MCF 10A (cell line): ENCODE measurements at places on chromosomes 5 and 9. TPM values are rescaled to one million over a fixed set of nuclear protein-coding genes. Genes with fewer than 3 reads are reported as not detected.
A peak's percentile ranks its signal among the peaks of the same experiment; 100 is the strongest.

IFNA21 gene
- total RNA-seq = not detected in 2 replicates

PDE6A gene
- total RNA-seq = 0.22 and 0.42 TPM in 2 replicates

CD14 gene
- total RNA-seq = 0.79 and 2.2 TPM in 2 replicates

GABRA1 gene
- not detected in 2 replicates for total RNA-seq

SVEP1 gene
- 9.9 and 21.9 TPM in 2 replicates for total RNA-seq

PLAA gene
- total RNA-seq = 29.6 and 36.7 TPM in 2 replicates

RMND5B gene
- total RNA-seq = 53.0 and 56.5 TPM in 2 replicates

REEP2 gene
- 0.77 and 0.81 TPM in 2 replicates for total RNA-seq

SLC4A9 gene
- total RNA-seq = 0.37 TPM in 1 of 2 replicates, not detected in the other

PCDH12 gene
- 0.07 TPM in 1 of 2 replicates, not detected in the other for total RNA-seq

BASP1 gene
- 76.3 and 84.5 TPM in 2 replicates for total RNA-seq

SPRY4 gene
- 34.5 and 41.9 TPM in 2 replicates for total RNA-seq

DNA sequence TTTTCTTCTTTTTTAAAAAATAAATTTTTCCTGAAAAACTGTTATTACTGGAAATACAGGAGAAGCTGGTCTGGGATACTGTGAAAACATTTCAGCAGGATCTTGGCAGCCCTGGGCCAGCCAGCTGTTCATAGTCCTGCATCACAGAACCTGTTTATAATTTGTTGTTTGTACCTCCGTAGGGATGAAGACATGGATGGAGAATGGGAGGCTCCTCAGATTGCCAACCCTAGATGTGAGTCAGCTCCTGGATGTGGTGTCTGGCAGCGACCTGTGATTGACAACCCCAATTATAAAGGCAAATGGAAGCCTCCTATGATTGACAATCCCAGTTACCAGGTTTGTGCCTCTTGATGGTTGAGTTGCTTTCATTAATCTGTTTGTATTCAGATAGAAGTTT, 12.4 kb upstream of the MAML1 start:
- DNase-seq = peak; percentile 27

DNA sequence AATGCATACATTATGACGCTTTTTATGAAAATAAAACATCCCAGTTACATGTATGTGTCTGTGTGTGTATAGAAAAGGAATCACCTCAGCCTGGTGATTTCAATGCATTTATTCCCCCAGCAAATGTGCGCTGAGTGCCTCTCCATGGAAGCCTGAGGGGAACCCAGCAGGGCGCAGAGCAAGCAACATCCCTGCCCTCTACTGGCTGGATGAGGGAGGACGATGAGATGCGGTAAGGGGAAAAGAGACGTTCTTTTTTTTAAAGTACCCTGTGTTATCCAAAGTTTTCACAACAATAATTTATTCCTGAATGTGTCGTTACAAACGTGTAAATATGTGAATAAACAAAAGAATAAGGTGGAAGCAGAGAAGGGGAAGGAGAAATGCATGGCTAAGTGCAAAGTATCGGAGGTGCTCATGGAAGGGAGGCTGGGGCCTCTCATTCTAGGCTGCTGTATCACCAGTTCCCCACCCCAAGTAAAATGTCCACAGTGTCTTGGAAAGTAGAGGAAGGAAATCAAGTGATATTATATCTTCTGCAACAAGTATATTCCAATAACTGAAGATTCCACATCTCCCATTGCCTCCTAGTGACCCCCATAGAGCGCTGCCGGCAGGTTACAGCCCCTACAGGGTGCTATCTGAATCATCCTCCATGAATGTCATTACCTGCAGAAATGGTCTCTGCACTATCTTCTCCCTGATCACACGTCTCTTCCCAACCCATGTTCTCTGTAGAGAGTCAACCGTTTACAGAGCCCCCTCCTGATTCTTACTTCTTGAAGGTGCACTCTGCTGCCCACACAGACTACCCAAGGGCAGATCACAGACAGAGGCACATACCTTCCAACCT, 13.0 kb upstream of the ABLIM3 start:
- DNase-seq = peak; percentile 80

GRCh38 chr5:131550606-131551005, 84.4 kb downstream of the RAPGEF6 start:
- DNase-seq = no peak

- DNase-seq = no peak
Measured at GRCh38 chr9:7166074-7166473, 408.3 kb downstream of the KDM4C start.

DNA sequence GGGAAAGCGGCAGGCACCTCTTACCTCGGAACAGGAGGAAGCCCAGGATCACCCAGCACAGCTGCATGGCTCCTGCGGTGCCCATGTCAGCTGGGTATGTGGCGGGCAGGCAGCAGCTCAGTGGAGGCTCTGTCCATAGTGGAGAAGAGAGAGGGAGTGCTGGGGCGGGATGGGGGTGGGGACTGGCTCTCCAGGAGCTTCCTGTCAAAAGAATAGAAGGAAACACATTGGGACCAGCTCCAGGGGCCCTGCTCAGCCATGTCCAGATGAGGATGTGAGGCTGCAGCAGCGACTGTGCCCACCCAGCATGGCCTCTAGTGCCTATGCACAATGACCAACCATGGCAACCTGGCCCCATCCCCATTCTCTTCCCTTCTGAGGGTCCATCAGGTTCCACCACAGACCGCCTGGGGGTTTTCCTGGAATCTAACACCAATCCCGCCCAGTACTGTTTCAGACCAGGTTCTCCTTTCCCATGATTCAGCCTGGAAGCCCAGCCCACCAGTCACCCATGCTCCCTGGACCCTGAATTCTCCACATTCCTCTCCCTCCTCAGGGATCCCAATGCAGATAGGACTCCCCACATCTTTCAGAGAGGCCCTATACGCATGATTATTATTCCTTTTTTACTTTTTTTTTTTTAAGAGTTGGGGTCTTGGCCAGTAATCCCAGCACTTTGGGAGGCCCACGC, at the start of gene ECSCR:
Gene ECSCR, minus strand, starts transcription at position 158 of the 691 bp plus-strand sequence. Its CDS starts 73 bp downstream, at position 85.
- DNase-seq = no peak

GRCh38 chr5:39657943-39658342, 233.2 kb upstream of the DAB2 start:
- DNase-seq = no peak

DNA sequence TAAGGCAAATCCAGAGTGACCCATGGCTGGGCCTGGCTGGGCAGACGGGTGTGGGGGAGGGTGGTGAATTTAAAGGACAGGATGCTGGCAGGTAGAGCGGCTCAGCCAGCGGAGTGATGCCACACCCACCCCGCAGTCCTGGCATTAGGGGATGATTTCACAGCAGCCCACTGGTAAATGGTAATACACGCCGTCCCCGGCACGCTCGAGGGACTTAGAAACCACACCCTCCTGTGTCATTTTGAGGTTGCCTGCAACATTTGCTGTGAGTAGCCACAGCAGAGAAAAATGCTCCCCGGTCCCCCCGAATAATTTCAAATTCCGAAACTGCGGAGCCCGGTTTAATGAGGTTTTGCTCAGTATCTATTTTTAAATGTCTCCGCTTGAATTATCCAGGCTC, 71.3 kb upstream of the FCN2 start:
- no peak for DNase-seq

GRCh38 chr9:70988551-70988950, 132.9 kb downstream of the TRPM3 start:
- DNase-seq = no peak

DNA sequence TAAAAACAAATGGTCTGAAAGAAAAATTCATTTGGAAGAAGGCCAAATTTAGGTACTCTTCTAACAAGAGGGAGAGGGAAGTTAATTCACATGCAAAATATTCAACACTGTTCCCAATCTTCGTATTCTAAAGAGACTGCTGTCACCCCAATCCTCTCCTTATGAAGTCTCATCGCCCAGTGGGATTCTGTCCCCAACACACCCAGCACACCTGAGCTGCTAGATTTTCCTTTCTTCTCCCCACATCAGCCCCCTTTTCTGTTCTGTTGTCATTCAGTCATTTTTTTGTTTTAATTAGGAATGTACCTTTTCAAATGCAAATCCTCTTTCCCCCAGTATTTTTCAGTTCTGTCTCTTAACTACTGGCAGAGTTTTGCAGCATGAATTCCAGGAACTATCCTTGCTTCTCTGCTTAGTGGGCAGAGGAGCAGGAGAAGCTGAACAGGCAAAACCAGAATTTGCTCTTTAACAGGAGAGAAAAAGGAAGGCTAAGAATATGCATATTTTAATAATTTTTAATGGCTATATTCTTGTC, 366.9 kb downstream of the MAN2A1 start:
- DNase-seq = no peak

DNA sequence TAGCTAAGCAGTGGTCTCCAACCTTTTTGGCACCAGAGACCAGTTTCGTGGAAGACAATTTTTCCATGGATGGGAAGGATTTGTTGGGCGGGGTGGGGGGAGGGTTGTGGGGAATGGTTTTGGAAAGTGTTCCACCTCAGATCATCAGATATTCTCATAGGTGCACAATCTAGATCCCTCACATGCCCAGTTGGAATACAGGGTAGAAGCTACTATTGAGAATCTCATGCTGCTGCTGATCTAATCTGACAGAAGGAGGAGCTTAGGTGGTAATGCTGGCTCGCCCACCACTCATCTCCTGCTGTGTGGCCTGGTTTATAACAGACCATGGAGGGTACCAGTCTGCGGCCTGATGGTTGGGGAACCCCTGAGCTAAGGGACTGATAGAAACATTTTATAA, 662.7 kb upstream of the RGMB start:
- DNase-seq = no peak

- DNase-seq = no peak
Measured at GRCh38 chr9:122192261-122192875, 32.7 kb downstream of the MORN5 start.

GRCh38 chr5:59770953-59771352, 122.6 kb downstream of the PDE4D start:
- DNase-seq = no peak

GRCh38 chr5:125225424-125225823, 479.0 kb upstream of the ZNF608 start:
- no peak for DNase-seq

- peak; percentile 86 for DNase-seq
Measured at GRCh38 chr5:159965031-159965837, 43.7 kb upstream of the TTC1 start.

GRCh38 chr5:164412531-164412930, 907.1 kb downstream of the MAT2B start:
- DNase-seq = no peak

DNA sequence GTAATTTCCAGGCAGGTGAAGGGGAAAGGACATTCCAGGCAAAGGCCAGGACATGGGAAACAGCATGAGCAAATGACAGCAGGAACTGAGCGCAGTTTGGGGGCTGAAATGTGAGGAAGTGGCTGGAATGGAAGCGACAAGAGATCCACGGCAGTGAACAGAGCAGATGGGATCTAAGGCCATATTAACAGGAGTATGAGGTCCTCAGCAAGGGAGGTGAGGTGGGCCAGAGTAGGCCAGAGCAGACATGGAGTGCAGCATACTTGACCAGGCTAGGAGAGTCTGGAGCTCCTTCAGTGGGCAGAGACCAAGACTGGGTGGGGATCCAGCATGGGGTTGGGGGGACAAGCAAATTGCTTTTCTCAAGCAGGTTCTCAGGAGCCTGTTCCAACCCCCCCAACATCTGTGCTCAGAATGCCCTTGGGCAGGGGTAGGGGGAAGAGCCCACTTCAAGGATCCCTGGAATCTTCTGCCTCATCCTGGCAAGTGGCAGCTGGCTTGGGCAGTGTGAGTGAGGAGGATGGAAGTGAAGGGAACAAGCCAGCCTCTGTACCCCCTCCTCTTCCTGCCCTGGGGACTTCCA, 34.5 kb downstream of the DAB2IP start:
- no peak for DNase-seq

GRCh38 chr5:116424951-116425350, 149.7 kb downstream of the SEMA6A start:
- DNase-seq = no peak

- no peak for DNase-seq
Measured at GRCh38 chr9:129007035-129007765, 20.9 kb downstream of the SH3GLB2 start.

DNA sequence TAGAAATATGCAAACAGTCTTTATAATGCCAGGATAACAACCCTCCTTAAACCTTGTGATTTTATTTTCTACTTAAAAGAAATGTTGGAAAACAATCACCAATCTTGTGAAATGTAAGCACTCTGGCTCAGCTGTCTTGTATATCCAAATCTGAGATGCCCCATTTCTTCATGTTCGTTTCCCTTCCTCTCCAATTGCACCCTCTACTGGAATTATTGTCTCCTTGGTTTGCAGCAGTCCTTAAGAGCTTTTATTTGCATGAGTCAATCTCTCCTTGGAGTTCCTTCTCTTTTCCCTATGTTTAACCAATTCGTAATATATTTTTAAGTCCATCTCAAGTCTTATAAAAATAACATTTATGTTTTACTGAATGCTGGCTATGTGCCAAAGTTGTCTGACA, 362.0 kb upstream of the CDH10 start:
- DNase-seq = peak; percentile 70

DNA sequence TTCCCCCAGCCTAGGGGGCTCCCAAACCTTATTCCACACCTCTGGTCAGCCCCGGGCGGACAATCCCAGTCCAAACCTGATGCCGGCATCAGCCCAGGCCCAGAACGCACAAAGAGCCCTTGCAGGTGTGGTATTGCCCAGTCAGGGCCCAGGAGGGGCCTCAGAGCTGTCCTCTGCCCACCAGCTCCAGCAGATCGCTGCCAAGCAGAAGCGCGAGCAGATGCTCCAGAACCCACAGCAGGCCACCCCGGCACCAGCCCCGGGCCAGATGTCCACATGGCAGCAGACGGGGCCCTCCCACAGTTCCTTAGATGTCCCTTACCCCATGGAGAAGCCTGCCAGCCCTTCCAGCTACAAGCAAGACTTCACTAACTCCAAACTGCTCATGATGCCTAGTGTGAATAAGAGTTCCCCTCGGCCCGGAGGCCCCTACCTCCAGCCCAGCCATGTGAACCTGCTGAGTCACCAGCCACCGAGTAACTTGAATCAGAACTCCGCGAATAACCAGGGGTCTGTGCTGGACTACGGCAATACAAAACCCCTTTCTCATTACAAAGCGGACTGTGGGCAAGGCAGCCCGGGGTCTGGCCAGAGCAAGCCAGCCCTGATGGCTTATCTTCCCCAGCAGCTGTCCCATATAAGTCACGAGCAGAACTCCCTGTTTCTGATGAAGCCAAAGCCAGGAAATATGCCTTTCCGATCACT, 27.6 kb upstream of the LTC4S start:
- DNase-seq = no peak

- no peak for DNase-seq
Measured at GRCh38 chr9:135772702-135773493, 70.9 kb downstream of the KCNT1 start.

GRCh38 chr9:83239747-83240146, 176.8 kb upstream of the RASEF start:
- no peak for DNase-seq

DNA sequence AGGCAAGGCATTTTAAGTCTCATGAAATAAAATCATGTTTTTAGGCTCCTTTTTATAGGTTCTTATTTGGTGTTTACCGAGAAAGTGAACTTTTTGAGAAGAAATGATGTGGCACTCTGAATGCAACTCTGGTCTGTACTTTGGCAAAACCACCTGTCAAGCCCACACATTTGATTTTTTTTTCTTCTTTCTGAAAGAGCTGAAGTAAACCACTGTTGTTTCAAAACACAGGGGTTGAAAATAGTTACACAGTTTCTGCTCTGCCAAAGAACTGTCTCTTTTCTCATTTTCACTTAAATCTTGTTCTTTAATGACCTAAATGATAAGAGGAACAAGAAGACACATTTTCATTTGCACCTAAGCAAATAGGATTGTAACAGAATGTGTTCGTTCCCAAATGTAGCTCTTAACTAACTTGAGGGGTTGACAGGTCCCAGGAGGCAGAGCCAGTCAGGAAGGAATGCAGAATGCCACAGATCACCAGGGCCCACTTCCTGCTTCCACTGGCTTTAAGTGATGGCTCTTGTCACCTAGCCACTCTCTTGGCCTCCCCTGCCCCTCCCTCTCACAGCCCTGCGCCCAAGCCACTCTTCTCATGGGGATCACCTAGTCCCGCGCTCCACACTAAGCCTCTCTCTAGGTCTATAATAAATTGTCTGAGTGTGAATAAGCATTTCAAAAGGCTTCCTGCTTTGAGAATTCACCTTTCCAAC, 47.3 kb downstream of the MED27 start:
- no peak for DNase-seq
